ENCODE measurements at places on chromosomes 7 and 10.

DNA sequence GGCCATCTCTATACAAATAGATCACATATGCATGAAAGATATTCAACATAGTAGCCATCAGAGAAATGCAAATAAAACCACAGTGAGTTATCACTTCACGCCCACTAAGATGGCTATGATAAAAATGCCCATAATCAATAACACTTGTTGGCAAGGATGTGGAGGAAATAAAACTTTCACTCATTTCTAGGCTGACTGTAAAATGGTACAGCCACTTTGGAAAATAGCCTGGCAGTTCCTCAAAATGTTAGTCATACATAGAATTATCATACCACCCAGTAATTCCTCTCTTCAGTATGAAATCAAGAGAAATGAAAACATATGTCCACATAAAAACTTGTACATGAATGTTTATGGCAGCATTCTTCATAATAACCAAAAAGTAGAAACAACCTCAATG lies 324.9 kb downstream of the LRRTM3 start:
- no peak for DNase-seq

- no peak for DNase-seq
These were observed 448 bp upstream of the GOLGA7B start for GRCh38 chr10:97849103-97849686.

DNA sequence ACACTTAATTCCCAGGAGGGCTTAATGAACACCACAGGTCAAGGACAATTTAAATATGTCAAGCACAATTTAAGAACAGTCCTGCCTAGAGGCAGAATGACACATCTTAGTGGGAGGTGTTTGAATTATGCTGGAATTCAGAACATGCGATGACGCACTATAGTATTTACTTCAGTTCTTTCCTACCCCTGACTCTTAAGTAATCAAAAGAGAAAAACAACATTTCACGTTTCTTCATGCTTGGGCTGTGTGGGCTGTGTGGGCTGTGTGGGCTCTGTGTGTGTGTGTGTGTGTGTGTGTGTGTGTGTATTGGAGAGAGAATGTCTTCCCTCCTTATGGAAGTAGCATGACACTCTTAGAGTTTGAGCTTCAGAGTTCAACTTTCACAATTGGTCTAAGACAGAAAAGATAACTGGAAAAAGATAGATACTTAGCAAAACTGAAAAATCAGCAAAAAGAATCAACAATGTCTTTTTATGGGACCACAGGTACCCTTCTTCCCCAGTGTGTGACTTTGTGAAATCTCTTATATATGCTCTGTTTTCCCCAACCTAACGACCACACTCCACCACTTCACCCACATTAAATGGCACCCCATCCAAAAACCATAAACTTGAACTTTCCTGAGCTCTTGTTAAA lies 33.7 kb upstream of the CABCOCO1 start:
- no peak for DNase-seq

- no peak for DNase-seq
These were observed 5.8 kb downstream of the ZNF212 start for GRCh38 chr7:149245244-149245643.

GRCh38 chr7:56218510-56218909 lies 102.3 kb upstream of the NUPR2 start:
- no peak for DNase-seq

GRCh38 chr7:5767066-5767465 lies 14.4 kb downstream of the RNF216 start:
- no peak for DNase-seq

DNA sequence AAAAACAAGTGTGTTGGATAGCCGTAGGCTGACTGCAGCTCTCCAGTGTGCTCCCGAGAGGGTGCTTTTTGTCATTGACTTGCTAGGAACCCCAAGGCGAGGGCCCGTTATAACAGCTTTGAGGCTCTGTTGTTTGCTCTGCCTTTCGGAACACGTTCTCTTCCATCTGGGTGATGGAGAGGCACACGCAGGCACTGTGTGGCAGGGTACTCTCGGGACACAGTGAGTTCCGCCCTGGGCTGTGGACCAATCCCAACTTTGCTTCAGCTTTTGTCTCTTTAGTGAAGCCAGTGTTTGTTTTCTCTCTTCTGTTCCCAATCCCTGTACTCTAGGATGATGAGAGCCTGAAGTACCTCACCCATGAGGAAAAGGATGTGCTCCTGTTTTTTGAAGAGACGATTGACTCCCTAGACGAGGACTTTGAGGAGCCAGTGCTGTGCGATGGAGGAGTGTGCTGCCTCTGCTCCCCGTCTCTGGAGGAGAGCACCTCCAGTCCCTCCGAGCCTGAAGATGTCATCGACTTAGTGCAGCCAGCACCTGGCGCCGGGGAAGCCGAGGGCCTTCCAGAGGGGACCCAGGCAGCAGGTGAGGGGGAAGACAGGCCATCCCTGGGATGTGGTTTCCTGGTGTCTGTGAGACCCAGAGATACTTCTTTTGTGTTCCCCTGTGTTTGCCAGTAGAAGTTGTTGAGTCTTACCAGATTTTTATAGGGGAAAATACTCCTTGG lies 43.2 kb downstream of the PROSER2 start:
- no peak for DNase-seq

- DNase-seq, result no peak
These were observed 13.9 kb upstream of the HSPA12A start for GRCh38 chr10:116756277-116756676.

GRCh38 chr10:62661143-62661542 lies 143.4 kb upstream of the ADO start:
- DNase-seq, result no peak

- no peak for DNase-seq
These were observed 279.5 kb upstream of the GNAI1 start for GRCh38 chr7:79855172-79855571.

- DNase-seq, result no peak
These were observed 173.2 kb downstream of the PHTF2 start for GRCh38 chr7:77971726-77972125.

DNA sequence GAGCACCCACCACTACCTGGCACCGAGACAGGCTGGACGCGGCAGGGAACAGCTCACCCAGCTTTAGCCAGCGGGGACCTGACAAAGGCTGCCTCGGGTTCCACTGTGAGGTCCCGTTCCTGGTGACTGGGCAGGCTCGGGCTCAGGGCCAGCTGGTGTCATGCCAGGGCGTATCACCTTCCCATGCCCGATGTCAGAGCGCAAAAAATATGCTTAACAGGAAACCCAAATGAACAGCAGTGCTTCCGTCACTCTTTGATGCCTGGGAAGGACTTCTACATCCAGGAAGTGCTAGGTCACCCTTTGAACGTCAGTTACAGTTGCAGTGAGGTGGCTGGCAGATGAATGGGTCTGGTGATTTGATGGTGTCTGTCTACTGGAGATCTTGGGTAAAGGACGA lies 106.0 kb downstream of the ADARB2 start:
- DNase-seq, result no peak

DNA sequence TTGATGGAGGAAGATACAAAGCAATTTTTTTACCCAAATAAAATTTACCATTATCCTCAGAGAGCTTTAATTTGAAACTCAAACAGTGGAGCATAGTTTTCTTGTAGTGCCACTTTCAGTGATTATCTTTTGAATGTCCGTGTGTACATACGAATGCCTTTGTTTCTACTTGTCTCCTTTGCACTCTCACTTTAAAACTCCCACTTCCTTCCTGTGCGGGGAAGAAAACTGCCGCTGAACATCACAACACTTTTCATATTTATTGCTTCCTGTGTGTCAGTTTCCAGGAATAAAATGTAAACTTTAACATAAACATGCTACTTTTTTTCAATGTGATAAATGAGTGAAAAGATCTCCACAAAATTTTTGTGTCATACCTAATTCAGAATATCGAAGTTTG lies 102.4 kb downstream of the SEMA3A start:
- no peak for DNase-seq

DNA sequence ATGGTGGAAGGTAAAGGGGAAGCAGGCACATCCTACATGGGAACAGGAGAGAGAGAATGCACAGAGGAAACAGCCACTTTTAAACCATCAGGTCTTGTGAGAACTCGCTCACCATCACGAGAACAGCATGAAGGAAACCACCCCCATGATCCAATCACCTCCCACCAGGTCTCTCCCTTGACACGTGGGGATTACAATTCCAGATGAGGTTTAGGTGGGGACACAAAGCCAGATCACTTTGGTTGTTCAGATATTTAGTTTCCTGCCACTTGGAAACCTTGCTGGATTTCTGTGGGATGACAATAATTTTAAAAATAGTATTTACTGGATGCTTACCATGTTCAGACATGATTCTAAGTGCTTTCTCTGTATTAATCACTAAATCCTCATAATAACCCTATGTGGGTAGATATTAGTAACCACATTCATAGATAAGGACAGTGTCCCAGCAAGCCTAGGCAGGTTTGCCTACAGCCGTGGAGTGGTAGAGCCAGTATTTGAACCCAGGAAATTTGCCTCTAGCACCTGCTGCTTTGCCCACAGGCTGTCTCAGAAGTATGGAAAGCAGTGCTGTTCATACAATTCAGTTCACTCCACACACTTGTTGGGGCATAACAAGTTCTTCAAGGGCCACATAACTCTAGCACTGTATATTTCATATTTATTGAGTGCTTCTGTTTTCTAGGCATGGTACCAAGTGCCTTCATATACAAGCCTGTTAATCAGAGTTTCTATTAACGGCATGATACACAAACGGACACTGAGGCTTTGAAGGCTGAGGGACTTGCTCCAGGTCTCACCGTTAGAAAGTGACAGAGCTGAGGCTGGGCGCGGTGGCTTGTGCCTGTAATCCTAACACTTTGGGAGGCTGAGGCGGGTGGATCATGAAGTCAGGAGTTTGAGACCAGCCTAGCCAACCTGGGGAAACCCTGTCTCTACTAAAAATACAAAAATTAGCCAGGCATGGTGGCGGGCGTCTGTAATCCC lies 8.3 kb downstream of the TLL2 start:
- no peak for DNase-seq

- DNase-seq, result no peak
These were observed 428.2 kb downstream of the THSD7A start for GRCh38 chr7:11403781-11404180.

- DNase-seq, result no peak
These were observed 37.6 kb upstream of the NCAPG2 start for GRCh38 chr7:158742065-158742821.

DNA sequence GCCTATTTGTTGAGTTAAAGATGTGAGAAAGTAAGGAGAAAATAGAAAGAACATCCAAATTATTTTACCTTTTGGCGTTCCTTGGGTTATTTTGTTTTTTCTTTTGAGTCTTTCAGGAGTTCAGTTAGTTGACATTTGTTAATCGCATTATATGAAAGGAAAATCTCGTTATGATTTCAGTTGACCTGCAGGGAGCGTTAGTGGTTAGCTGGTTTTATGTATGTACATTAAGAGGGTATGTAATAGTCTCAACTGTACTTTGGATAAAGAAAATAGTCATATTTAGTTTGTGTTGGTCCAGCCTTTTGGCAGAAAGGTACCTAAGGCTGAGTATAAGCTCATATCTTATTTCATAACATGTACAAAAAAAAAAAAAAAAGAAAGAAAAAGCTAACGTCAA lies 4.0 kb downstream of the BMPER start:
- no peak for DNase-seq

- DNase-seq, result no peak
These were observed 5.7 kb downstream of the ARPC1B start for GRCh38 chr7:99380032-99380822.

DNA sequence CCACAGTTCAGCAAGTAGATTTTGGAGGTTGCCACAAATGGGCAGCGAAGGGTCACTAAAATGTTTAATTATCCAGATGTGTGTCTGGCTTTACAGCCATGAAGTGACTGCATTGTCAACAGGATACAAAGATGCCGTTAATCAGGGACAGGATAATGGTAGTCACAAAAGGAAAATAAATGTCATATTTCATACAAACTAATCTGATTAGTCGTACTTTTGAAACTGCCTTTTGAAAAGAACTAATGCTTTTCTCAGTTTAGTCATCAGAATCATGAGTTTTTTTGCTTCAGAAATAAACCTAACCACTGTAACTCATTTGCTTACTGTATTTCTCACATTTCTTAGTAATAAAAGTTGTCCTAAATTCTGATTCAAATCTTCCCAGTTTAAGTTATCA lies 22.2 kb upstream of the WNT16 start:
- DNase-seq, result no peak

GRCh38 chr10:119807960-119808697 lies 64.5 kb downstream of the MCMBP start:
- no peak for DNase-seq

- no peak for DNase-seq
These were observed 108.5 kb downstream of the TCERG1L start for GRCh38 chr10:131202990-131203389.

GRCh38 chr10:29259498-29259897 lies 29.4 kb upstream of the LYZL1 start:
- no peak for DNase-seq

DNA sequence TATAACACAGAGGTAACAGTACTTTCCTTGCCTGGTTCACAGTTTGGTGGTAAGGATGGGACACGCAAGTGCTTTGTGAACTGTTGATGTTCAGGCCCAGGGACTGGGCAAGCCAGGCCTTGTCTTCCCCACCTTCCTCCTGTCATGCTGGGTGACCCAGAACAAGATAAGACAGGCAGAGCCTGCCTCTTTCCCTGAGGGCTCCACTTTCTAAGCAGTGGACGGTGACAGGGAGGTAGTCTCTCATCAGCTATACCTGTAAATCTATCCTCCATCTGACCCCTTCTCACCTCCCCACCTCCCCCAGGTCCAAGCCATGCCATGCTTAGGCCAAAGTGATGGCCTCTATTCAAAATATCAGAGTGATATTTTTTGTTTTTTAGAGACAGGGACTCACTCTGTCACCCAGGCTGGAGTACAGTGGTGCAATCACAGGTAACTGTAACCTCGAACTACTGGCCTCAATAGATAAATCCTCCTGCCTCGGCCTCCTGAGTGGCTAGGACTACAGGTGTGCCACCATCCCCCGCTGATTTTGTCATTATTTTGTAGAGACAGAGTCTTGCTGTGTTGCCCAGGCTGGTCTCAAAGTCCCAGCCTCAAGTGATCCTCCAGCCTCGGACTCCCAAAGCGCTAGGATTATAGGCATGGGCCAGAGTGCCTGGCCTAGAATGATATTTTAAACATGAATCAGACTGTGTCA lies 42.8 kb downstream of the PDLIM1 start:
- no peak for DNase-seq

DNA sequence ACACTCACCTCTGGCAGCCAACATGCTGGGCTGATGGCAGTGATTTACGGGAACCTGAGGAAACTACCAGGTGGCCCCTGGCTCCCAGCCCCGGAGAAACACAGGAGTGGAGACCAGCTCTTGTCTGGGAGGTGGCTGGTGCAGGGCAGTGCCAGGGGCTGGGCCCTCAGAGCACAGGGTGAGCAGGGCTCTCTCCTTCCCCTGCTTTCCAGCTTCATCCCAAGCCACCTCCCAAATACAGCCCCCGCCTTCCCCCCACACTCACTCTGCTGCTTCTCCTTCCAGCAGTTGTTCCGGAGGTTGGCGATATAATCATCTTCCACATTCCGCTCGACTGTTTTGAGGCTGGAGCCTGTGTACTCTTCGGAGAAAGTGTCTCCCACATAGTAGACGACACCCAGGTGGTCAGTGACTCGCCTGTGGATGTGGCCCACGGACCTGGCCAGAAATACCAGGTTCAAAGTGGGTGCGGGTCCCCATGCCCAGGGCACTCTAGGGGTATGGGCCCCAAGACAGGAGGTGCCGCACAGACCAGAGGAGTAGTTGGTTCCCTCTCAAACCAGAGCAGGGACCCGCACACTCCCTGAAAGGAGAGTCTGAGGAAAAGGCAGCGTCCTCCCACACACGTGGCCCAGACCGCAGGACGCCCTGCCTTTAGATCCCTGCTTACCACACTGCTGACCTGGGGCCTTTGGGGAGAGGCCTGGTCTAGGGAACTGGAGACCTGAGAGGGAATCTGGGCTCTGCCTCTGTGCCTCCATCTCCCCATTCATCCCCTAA lies 18.3 kb downstream of the DNAJB12 start:
- no peak for DNase-seq

- no peak for DNase-seq
These were observed 1020.5 kb downstream of the LRMDA start for GRCh38 chr10:76451911-76452310.
